ENCODE measurements at places on chromosomes 1 and 21. TPM values are rescaled to one million over a fixed set of nuclear protein-coding genes. Genes with fewer than 3 reads are reported as not detected.

The MEGF6 gene
- total RNA-seq, result 3.2 TPM

The MCOLN2 gene
- total RNA-seq, result not detected

The RGS1 gene
- 2.6 TPM for total RNA-seq

The PADI4 gene
- total RNA-seq, result 4.7 TPM

The DYNLT5 gene
- total RNA-seq, result 0.44 TPM

The PRKAA2 gene
- total RNA-seq, result 2.6 TPM

The ELF3 gene
- total RNA-seq, result 45.4 TPM

The CD1D gene
- total RNA-seq, result 5.4 TPM

The OR2T33 gene
- total RNA-seq, result not detected

The ZFP69B gene
- 1.2 TPM for total RNA-seq

The BROX gene
- total RNA-seq, result 19.3 TPM
